ENCODE measurements at places on chromosomes 4 and X.

DNA sequence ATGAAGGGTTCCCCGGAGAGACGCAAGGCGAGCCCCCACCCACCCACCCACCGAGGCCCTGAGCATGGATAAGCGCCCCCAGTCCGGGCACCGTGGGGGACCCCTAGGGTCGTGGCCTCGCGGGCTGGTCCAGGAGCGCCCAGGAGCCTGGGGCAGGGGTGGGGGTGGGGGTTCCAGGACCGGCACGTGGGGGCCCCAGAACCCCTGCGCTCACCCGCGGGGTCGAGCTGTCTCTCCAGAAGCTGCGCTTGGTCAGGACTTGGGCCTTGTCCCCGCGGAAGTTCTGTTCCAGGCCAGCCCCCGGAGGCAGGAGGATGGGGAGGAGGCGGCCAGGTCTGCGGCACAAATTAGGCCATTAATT, 11.2 kb upstream of the SHOX start:
- no peak for DNase-seq

DNA sequence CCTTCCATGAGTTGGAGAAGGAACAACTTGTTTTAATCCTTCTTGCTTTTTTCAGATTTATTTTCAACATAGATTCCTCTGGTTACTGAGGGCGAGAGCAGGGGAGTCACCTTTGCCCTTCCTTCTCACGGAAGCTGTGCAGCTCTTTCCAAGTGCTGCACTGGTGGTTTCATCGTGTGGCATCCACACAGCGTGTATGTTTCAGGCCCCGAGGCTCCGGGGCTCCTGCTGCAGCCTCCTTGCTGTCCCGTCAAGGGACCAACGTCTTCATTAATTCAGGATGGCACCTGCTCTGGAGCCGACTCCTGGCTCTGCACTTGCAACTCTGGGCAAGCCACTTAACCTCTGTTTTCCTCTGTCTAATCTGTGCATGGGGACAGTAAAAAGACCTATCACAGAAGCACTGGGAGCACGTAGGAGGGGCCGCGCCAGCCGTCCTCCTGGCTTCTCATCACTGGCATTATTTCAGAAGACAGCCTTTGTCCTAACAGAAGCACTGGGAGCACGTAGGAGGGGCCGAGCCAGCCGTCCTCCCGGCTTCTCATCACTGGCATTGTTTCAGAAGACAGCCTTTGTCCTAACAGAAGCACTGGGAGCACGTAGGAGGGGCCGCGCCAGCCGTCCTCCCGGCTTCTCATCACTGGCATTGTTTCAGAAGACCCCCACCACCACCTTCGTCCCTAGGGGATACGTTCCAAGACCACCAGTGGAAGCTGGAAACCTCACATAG, 117.8 kb upstream of the NKX1-1 start:
- DNase-seq: no peak

- DNase-seq: no peak
Measured at GRCh38 chr4:89152972-89153371, 41.6 kb downstream of the TIGD2 start.

- DNase-seq: no peak
Measured at GRCh38 chr4:8081621-8082516, 76.7 kb downstream of the ABLIM2 start.

GRCh38 chr4:8917321-8917811, 45.7 kb upstream of the HMX1 start:
- no peak for DNase-seq

GRCh38 chr4:13368217-13368616, 115.9 kb downstream of the RAB28 start:
- DNase-seq: no peak

GRCh38 chr4:147853706-147854105, 121.8 kb downstream of the ARHGAP10 start:
- no peak for DNase-seq

DNA sequence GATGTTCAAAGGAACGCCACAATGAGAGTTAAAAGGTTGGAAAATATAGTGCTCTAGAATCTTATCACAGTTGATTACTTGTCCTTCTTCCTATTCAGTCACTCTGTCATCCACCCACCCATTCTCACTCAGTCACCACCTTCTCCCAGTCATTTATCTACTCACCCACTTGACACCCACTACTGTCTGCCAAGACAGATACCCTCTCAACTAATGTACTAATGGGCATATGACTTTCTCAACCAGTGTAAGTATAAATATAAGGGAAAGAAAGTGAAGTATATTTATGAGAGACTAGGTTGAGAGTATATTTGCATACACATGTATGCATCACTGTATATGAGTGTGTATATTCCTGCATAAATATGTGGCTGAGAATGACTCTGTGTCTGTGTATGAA, 20.0 kb downstream of the MID2 start:
- no peak for DNase-seq

DNA sequence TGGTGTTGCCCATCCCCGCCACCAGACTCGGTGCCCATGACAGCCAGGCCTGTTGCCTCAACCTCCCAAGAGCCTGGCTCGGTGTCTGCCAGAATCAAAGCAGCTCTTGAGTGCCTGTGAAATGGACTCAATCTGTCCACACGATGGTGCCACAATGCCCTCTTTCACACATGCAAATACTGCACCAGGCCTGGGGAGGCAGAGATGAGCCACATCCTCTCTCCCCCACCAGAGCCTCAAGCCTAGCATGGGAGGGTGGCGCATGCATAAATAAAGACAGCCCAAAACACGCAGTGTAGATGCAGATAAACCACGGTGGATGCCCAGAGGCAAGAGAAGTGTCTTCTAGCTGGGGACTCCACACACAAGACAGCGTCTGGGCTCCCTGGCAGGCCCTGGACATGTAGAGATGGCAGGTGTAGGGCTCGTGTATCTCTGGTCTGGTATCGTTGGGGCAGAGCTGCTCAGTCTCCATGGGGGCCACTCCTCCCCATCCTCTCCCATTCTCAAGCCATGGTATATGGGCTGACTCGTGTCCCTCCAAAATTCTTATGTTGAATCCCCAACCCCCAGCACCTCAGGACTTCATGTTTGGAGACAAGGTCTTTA, 65.6 kb downstream of the JAKMIP1 start:
- DNase-seq: no peak

GRCh38 chrX:38919202-38919601, 117.9 kb downstream of the MID1IP1 start:
- DNase-seq: no peak

DNA sequence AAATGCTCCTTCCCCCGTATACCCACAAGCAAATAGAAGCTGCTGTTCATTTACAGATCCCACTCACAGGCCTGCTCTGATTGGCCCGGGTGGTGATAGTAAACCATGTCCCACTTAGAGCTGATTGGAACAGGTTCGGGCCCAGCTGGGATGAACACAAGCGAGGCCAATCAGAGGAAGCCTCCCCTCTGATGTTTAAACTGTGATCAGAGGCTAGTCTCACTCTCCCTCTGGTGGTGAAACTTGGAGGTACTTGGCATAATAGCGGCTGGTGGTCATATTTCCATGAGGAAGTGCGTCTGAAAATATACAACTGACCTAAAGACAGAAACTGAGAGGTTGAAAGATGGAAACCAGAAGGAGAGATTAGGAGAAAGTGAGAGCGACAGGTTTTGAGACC, 51.5 kb upstream of the TRPC3 start:
- DNase-seq: no peak

DNA sequence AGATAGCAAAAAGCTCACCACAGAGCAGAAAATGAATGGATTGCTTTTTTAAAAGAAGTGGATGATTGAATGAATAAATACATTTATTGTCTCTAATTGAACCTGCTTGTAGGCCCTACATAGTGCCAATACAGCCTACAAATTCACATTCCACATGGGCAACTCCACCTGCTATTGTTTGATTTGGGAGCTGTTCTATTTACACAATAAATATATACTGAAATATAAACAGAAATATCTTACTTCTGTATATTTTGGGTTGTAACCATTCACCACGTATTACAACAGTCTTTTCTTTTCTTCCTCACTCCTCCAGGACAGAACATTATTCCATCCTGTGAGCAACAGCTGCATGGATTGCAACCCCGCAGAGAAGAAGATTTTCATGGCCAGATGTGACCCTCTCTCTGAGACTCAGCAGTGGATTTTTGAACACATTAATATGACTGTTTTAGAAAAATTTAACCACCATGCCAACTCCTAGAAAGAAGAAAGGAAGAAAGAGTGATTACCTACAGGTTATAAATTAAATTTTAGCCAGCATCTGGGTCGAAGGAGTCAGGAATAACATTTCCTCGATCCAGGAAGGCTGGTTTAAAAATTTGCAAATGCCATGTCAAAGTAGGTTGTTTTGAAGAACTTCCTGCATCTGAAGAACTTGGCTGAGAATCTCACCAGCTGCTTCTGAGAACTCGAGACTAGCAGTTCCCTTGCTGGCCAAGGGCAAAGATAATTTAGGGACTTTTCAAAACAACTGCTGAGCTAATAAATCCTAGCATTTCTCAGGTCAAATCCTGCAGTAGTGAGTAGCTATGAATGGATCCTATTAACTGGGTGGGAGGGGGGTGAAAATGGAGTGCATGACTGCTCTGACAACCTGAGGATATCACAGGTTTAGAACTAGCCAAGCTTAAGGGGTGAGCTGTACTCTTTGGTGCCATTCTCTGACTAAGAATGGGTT, 128.7 kb upstream of the GALNT7 start:
- DNase-seq: no peak

DNA sequence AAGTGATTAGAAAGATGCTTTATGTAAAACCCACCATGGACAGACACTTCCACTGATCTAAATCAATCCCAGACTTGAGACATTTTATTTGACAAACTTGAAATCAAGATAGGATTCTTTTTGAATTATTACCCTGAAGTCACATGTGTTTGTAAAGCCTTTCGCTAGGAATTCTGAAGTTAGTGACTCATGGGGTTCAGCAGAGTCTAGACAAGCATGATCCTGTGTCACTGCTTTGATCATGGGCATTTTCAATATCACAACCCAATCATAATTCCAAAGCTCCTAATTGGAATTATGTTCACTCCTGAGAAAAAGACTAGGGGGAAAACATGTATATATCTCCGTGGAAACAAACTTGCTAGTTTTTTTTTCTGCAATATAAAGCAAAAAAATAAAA, 67.5 kb upstream of the BMP3 start:
- no peak for DNase-seq

DNA sequence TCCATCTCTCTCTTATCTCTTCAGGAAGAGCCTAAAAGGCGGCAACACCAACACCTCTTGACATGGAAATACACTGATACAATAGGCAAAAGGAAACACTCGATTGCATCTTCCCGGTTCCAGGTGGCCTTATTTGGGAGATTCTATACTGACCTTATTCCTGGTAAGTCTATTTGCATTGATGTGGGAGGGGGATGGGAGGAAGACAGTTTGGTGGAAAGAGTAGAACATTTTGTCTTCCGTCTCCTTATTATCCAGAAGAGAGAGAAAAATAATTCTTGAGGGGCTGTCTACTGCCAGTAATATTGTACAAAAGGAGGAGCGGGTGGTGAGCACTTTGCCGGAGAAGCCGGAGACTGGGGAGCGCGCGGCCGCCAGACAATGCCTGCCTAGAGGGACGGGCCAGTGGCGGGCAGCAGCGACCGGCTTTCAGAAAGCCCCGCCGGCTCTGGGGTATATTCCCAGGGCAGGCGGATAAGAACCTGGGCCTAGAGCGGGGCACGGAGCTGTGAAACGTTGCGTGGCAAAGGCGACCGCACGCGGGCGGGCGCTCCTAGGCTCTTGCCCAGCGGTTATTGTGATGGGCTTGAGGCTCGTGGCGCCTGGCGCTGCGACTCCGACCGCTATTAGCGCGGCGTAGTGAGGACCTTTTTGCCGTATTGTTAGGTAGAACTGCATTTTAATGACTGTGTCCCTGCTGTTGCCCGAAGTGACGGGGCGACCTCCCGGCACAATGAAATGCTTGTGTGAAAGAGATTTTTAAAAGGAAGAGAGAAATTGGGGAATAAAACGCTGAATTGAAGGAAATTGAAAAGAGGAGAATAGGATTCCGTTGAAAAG, 518 bp downstream of the PRDM8 start:
- DNase-seq: no peak

DNA sequence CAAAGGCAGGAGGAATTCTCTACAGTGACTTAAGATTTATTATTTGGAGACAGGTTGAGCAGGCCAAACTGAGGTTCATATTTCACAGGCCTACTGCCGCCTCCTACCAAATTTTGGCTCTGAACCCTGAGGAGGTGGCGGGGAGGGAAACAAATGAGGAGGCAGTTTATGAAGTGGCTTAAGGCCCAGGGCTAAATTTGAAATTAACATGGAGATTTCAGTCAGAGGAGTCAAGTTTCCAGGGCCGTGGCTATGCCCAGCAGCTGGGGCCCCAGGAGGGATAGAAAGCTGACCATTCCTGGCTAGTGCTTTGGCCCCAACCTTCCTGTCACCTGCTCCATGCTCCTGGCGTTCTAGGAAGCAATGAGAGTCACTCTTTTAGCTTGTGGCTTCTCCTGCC, 73.4 kb upstream of the ARHGAP36 start:
- no peak for DNase-seq

- no peak for DNase-seq
Measured at GRCh38 chr4:71732066-71732465, 51.8 kb downstream of the GC start.

DNA sequence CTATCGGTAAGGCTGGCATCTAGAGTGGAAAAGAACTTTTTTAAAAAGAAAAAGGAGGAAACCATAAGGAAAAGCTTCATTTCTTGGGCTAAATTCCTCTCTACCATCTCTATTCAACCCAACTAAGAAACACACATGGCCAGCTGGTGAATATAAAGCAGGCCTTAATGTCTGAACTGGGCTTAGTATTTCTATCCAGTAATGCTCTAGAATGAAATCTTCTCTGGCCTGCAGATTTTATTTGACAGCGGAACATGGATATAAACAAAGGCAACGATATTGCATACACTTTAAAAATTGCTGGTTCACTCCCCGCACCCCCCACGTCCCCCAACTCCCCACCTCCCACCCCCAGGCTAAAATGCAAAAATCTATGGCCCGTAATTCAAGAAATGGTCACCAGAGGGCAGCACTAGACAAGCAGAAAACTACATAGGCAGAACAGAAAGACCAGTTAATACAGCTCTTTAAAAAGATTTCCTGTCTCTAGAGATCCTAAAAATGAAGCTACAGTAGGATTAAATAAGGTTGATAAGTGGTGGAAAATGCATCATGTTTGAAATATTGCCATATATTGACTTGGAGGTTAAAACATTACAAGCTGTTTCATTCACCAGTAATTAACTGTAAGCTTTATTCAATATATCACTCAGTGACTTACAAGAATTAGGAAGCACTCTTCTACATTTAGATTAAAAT, 155.2 kb upstream of the GALNT7 start:
- DNase-seq: peak; percentile 42

GRCh38 chr4:149062997-149063396, 620.8 kb upstream of the NR3C2 start:
- DNase-seq: no peak

- no peak for DNase-seq
Measured at GRCh38 chr4:83250687-83251446, 33.7 kb downstream of the COQ2 start.

Measured in activated CD4-positive, alpha-beta T cell treated with anti-CD3 and anti-CD28 coated beads for 24 hours (primary cell).